Stimulated activated CD8-positive, alpha-beta memory T cell treated with anti-CD3 and anti-CD28 coated beads, Interleukin-4, amount 100 ng/mL, for 4 hours (primary cell): ENCODE measurements at places on chromosomes 1 and 21.

GRCh38 chr1:180627411-180627810 lies 4.4 kb upstream of the XPR1 start:
- no peak for DNase-seq

GRCh38 chr1:13764588-13765332 lies 64.8 kb downstream of the PRDM2 start:
- no peak for DNase-seq

GRCh38 chr1:63950023-63950422 lies 176.2 kb downstream of the ROR1 start:
- no peak for DNase-seq

DNA sequence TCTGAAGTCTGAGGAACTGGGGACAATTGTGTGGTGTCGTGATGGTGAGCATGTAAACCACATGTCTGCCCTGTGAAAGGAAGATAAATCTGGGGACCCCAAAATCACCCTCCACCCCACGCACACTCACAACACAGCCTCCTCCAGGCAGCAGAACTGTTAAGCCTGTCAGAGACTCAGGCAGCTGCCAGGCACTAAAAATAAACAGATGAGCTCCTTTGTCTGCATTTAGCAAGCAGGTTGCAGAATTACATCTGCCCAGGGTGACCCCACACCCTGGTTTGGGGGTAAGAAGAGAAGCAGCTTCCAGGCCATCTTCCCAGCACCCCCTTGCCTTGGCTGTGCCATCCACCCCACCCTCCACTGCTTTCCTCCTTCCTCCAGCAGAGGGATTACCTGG lies 119.1 kb upstream of the RUNX3 start:
- DNase-seq: no peak

DNA sequence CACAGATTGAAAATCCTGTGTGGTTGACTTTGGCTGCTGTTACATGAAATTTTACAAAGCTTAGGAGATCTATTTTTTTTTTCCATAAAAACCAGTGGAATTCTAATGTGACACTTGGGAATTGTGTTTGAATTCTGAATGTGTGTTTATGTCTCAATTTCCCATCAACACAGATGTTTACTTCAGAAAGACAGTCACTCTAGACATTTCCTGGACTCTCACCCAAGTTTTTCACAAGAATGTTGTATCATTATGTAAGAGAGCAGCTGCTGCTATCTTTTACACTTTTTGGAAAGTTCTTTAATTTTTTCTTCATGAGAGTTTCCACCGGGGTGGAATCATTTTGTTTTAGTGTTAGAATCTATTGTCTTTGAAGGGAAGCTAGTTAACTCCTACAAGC lies 210.1 kb downstream of the GIPC2 start:
- DNase-seq: no peak

- no peak for DNase-seq
Measured at GRCh38 chr1:161498646-161499045, 6.6 kb upstream of the FCGR2A start.

DNA sequence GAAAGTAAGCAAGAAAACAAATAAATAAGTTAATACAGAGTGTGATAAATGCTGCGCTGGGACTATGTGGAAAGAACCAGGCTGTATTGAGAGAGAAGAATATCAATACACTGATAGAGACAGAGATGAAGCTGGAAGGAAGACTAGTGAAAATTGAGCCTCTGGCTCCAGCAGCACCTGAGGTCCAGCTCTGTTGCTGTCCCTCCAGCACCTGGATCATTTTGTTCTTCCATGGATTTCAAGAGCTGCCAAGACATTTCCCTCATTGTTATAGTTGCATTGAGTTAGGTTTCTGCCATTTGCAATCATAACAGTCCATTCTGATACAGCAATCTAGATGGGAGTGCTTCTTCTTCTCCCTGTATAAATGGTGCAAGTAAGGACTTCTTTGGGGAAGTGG lies 242.7 kb upstream of the FGGY start:
- no peak for DNase-seq

GRCh38 chr21:35226968-35227744 lies 178.1 kb upstream of the RUNX1 start:
- DNase-seq: no peak

DNA sequence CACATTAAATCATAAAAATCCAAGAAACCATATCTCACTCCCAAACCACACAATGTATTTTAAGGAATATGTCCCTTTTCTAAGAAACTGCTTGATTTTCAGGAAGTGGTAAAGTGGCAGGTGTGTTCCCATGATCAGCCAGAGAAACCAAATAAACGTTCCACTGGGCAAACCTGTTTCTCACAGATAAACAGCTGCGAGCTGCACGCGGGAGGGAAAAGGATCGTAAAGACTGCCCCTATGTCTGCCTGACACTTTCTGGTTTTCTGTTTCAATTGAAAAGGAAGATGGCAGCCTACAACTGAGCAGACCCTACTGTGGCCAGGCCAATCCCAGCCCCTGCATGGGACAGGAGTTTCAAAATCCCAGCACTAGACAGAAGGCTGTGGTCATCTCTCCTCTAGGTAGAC lies 36.6 kb downstream of the HIVEP3 start:
- no peak for DNase-seq

- no peak for DNase-seq
Measured at GRCh38 chr1:230091473-230092231, 24.6 kb downstream of the GALNT2 start.

GRCh38 chr1:118333601-118334210 lies 148.7 kb upstream of the SPAG17 start:
- no peak for DNase-seq

GRCh38 chr1:247172996-247173395 lies 1.2 kb upstream of the ZNF124 start:
- DNase-seq: no peak

DNA sequence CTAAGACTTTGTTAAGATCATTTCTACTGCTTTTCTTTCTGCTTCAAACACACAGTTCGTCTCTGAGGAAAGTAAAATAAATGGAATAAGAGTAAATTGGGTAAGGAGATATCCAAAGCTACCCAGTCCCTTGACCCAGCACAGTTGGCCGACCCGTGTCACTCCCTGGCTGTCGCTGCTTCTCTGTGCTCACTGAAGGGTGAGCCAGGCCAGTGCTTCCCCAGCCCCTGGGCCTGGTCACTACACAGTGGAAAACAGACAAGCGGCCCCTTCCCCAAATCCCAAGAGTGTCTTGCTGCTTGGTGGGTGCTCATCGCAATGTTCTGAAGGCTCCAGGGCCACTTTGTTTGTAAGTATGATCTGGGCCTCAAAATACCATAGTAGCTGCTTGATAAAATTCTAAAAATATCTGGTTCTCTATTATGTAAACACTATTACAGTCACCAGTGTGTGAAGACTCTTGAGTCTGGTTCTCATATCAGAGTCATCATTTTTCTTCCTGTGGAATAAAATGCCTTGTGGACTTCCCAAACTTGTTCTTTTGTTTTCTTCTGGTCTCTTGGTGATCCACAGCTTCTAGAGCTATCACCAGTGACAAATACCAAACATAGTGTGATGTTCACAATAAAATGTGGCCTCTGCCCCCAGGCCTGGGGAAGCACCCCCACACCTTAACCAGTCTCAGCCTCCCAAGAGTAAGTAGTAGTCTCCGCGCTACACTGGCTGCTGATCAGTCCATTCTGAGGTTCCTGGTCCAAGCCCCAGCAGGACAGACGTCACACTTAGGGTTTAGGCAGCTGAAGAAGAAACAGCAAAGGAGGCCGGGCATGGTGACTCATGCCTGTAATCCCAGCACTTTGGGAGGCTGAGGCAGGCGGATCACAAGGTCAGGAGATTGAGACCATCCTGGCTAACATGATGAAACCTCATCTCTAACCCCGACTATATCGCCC lies 106.2 kb downstream of the DHRS3 start:
- DNase-seq: no peak

DNA sequence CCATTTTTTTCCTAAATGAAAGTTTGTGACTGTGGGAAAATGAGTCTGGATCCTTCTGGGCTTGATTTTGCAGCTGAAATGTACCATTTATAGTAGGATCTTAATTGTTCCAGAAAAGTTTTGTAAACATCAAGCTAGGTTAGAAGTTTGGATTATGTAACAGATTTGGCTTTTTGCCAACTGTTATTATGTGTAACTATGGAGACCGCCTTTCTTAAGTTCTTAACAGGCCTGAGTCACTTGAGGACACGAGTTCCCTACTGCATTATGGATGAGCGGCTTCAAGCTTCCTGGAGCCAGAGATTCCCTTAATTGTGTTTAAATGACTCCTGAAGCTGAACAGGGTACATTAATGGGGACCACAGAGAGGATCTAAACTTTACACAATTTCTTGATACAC lies 22.2 kb downstream of the SLC25A33 start:
- DNase-seq: no peak

DNA sequence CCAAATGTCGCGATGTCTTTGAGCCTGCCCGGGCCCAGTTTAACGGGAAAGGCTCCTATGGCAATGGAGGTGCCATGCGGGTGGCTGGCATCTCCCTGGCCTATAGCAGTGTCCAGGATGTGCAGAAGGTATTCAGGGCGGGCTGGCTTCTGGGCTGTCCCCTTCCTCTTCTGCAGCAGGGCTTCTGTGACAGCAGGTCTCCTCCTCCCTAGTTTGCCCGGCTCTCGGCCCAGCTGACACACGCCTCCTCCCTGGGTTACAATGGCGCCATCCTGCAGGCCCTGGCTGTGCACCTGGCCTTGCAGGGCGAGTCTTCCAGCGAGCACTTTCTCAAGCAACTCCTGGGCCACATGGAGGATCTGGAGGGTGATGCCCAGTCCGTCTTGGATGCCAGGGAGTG lies 3.0 kb downstream of the ADPRS start:
- no peak for DNase-seq

- no peak for DNase-seq
Measured at GRCh38 chr1:231919886-231920285, 293.3 kb downstream of the DISC1 start.

DNA sequence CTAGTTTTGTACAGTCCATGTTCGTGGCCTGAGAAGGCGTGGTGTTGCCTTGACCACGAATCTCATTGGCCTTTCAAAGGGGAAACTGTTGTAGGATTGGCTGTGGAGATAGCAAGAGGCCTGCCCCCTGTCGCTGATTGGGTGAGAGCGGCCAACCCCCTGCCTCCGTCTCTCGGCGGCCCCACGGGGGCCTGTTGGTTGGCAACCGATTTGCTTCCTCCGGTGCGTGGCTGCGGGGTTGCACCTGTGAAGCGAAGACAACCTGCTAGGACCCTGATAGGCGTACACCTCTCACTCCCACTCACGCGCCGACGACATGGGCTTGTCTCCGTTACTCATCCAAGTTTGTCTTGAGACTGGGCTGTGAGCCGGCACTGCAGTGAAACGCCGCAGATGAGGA lies at the start of gene UBE2U:
TSS of gene UBE2U (plus strand) at position 204 of the 400 bp plus-strand sequence. CDS start 428 bp downstream, outside the sequence.
- no peak for DNase-seq

DNA sequence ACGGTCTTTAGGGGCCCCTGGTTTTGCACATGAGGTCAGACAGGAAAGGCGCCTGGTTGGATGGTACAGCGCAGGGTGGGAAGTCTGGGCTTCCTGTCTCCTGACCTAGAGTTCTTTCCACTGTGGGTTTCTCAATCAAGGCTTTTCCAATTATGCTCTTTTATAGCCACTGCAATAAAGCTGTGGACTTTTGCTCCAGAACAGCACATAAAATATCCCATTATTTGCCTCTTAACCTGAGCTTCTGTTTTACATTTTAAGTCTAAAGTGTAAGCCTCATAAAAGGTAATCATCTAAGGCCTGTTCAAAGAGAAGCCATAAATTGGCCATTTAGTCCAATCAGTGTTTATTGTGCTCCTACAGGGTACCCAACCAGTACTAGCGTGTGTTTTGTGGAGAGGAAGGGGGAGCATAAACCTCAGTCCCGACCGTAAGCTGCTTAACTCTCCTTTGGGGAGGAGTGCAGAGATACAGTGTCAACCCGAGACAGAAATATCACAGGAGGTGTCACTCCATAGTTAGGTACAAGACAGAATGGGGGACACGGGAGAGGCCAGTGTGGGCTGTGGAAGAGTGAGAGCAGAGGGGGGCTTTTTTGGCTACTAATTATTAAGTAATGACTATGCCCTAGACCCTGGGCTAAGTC lies 270.0 kb downstream of the TRABD2B start:
- no peak for DNase-seq

- no peak for DNase-seq
Measured at GRCh38 chr1:235058695-235059094, 69.9 kb downstream of the TOMM20 start.

DNA sequence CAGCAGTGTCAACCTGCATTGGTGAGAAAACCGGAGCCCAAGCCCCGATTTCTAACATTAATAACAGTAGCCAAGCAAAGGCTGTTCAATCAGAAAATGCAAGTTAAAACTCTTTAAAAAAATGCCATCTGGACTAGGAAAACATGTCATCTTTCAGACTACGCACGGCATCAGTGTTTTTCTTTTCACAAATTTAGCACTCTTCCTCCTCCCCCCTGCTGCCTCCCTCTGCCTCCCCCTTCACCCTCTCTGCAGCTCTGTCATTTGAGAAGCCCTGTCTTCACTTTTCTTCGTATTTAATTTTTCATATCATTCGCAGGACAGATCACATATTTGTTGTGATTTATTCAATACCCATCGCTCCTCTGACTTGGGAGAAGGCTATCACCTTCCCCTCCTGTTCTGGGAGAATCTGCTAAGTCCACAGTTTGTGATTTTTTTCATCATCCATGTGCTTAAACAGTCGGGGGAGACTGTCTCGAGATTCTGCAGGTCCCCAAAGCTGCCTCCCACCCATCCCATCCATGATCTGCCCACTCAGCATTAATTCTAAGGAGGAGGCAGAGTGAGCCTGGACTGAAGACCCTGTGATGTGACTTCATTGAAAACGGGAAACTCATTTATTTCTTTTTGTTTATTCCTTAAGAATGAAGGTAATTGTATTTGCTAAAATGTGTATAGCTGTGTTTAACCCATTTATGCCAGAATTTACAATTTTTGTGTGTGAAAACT lies 84.8 kb downstream of the PROX1 start:
- DNase-seq: no peak

- no peak for DNase-seq
Measured at GRCh38 chr1:204121840-204122555, 29.8 kb downstream of the ETNK2 start.

DNA sequence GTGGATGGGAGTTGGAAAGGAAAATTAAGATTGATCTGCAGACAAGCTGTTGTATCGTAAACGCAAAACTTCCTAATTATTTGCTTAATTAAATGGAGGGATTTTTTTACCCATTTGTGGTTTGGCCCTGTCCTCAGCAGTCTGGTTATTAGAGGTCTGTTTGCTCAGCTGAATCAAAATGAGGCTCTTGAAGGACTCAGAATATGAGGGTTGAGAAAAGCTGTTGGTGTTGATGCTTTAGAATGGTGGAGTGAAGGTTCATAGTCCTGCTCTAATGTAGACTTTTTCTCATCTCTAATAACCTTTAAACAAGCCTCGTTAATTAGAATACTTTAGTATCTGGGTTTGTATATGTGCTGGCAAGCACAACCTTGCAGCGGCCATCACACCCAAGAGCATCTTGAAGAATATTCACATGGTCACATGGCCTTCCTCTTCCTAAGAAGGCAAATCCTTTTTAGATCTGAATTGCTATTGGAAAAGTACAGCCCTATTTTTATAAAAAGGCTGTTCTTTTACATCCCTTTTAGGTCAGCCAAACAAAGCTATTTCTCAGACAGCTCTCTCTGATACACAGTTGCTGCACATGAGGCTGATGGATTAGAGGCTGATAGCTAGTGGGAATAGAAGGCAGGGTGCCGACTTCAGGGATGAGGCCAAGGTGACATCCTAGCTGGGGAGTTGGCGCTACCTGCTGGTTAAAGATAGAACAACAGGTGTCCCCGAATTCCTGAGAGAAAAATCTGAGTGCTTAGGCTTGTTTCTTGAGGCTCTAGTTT lies 53.8 kb downstream of the MACF1 start:
- peak; percentile 18 for DNase-seq
